IMR-90 (cell line): ENCODE measurements at places on chromosomes 5 and 9. TPM values are rescaled to one million over a fixed set of nuclear protein-coding genes. Genes with fewer than 3 reads are reported as not detected.

SLC34A1 gene
- total RNA-seq: not detected in 2 replicates

TAS2R1 gene
- total RNA-seq: not detected in 2 replicates

GABRA1 gene
- total RNA-seq: not detected in 2 replicates

CFAP157 gene
- not detected in 2 replicates for total RNA-seq

FOXE1 gene
- total RNA-seq: under 0.01 and 0.28 TPM in 2 replicates

GABRA6 gene
- not detected in 2 replicates for total RNA-seq

NIM1K gene
- 0.54 and 0.56 TPM in 2 replicates for total RNA-seq

TTC1 gene
- 23.1 and 46.9 TPM in 2 replicates for total RNA-seq

CLIC3 gene
- total RNA-seq: 0.18 and 0.28 TPM in 2 replicates

LRRC19 gene
- total RNA-seq: not detected in 2 replicates

PCDHAC1 gene
- total RNA-seq: under 0.01 TPM in 1 of 2 replicates, not detected in the other

GRCh38 chr5:149894237-149894636 is 50.4 kb downstream of the PDE6A start:
- peaks cover 25% of the 10 kb centered on the region for H3K27me3 ChIP-seq
- no peak overlapping the region for H3K4me3 ChIP-seq
- no peak overlapping the region for H3K27ac ChIP-seq

GRCh38 chr5:158369241-158369640 is 510.3 kb upstream of the CLINT1 start:
- DNase-seq: no peak
- H3K4me3 ChIP-seq: no peak overlapping the region
- H3K4me1 ChIP-seq: no peaks in the 10 kb centered on the region
- H3K36me3 ChIP-seq: no peaks in the 10 kb centered on the region
- no peak overlapping the region for H3K27ac ChIP-seq

- no peak overlapping the region for H3K4me3 ChIP-seq
- no peak overlapping the region for H3K27ac ChIP-seq
- H3K36me3 ChIP-seq: no peaks in the 10 kb centered on the region
- no peak for DNase-seq
- no peaks in the 10 kb centered on the region for H3K4me1 ChIP-seq
Observed at GRCh38 chr9:118558026-118558425, 811.2 kb downstream of the BRINP1 start.

GRCh38 chr5:177447611-177448243 is 1.1 kb downstream of the PRR7 start:
- H3K36me3 ChIP-seq: no peaks in the 10 kb centered on the region
- H3K27me3 ChIP-seq: no peaks in the 10 kb centered on the region
- DNase-seq: peak; percentile 51
- peak overlapping the region; percentile 1; the same call in 1 of the 2 replicates for H3K4me3 ChIP-seq

DNA sequence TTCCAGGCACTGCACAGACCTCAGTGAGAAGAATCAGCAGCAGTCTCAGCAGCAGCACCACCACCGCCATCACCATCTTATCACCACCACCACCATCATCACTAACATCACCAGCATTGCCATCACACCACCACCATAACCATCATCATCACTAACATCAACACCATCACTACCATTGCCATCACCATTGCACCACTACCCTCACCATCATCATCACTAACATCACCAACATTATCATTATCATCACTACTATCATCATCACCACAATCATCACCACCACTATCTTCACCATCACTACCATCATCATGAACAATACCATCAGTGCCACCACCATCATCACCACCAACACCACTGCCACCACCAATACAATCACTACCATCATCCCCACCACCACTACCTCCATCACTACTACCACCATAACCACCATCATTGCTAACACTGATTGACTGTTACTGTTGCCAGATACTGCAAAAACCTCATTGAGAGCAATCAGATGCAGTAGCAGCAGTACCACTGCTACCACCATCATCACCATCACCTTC is 61.7 kb downstream of the ABLIM3 start:
- DNase-seq: no peak
- H3K27ac ChIP-seq: no peak overlapping the region
- H3K4me3 ChIP-seq: no peak overlapping the region
- H3K36me3 ChIP-seq: peaks cover 44% of the 10 kb centered on the region
- peaks cover 37% of the 10 kb centered on the region for H3K4me1 ChIP-seq
- no peaks in the 10 kb centered on the region for H3K27me3 ChIP-seq

- H3K27me3 ChIP-seq: peaks cover 48% of the 10 kb centered on the region
- no peaks in the 10 kb centered on the region; the same call in 1 of the 2 replicates for H3K4me1 ChIP-seq
- peak; percentile 11 for DNase-seq
- H3K4me3 ChIP-seq: no peak overlapping the region
Observed at GRCh38 chr9:126705767-126706697, 92.3 kb downstream of the LMX1B start.

GRCh38 chr5:132475497-132475882 is 15.1 kb downstream of the IRF1 start:
- DNase-seq: no peak
- no peak overlapping the region for H3K4me3 ChIP-seq
- no peaks in the 10 kb centered on the region for H3K27me3 ChIP-seq
- no peaks in the 10 kb centered on the region for H3K36me3 ChIP-seq
- no peak overlapping the region for H3K27ac ChIP-seq

DNA sequence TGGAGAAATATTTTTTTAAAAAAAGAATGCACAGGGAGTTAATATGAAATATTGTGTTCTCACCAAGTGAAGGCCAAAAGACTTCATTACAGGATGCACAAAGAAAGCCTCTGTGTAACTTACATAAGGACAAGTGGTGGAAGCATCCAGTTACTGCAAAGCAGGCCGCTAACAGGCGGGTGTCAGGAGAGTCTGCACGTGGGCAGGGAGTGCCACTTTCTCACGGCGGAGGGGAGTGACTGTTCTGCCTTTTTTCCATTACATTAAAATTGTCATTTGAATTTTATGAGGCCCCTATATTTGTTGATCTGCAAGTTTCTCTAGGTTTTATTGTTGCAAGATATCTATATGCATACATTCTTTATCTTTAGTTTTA is 28.1 kb upstream of the SPATA31E1 start:
- H3K36me3 ChIP-seq: no peaks in the 10 kb centered on the region
- no peak for DNase-seq
- no peak overlapping the region for H3K27ac ChIP-seq
- H3K4me1 ChIP-seq: no peaks in the 10 kb centered on the region; the same call in 1 of the 2 replicates

DNA sequence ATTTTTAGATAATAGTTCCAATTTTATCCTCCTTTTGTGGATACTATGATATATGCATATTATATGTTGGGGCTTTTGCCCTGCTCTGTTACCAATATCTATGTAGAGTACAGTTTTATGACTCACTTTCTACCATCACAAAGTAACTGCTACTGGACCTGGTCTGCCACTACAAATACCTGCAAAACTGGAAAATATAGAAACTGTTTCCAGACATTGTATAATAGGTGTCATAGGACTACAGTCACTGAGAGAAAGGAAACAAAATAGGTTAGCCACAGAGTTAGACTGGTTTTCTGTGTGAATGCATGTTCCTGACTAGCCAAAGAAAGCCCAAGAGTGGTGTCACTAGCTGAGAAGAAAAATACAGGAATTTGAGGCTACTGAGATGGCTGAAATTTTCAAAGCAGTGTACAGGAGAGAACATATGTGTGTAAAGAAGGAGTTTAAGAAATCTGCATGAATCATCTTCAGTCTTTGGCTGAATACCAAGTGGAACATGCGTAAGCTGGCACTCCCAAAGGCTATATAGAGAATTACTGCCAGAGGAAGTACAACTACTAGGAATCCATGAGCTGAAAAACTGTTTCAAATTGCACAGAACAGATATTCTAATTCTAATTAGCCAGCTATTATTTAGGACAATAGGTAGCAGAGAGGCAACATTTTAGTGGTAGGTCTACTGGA is 29.0 kb upstream of the FAM174A start:
- peak; percentile 82 for DNase-seq
- no peak overlapping the region for H3K4me3 ChIP-seq
- H3K36me3 ChIP-seq: no peaks in the 10 kb centered on the region
- H3K4me1 ChIP-seq: no peaks in the 10 kb centered on the region

- H3K4me1 ChIP-seq: no peaks in the 10 kb centered on the region
- peak; percentile 39 for DNase-seq
- peaks cover 2% of the 10 kb centered on the region for H3K27me3 ChIP-seq
Observed at GRCh38 chr5:61817472-61818326, 485.6 kb downstream of the ZSWIM6 start.

DNA sequence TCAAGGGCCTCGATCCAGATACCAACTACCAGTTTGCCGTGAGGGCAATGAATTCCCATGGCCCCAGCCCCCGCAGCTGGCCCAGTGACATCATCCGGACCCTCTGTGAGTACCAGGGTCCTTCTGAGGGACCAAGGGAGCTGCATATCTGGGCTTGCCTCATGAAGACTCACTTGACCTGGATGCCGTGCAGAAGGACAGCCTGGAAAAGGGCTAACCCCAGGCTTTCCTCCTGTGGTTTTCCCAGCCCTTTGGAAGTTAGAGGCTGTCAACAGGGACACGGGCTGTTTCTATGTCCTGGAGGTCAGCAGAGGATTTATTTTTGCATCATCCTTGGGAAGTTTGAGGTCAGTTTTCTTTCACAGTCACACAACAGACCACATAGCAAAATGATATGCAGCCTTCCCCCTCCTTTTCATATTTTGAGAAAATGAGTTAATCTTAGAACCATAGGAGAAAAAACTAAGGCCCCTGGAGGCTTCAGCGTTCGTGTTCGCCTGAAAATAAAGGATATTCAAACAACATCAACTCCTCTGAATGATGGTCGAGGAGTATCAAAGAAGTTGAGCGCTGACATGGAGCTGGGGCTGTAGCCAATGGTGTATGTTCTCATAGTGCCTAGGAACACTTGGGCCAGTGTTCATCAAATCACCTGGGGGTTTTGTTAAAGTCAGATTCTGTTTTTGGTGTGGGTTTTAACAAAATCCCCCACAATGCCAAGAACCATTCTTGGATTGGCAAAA is 112.2 kb downstream of the EGFLAM start:
- H3K27ac ChIP-seq: no peak overlapping the region
- no peaks in the 10 kb centered on the region for H3K36me3 ChIP-seq
- peaks cover 21% of the 10 kb centered on the region for H3K27me3 ChIP-seq
- H3K4me1 ChIP-seq: no peaks in the 10 kb centered on the region; the same call in 1 of the 2 replicates
- no peak overlapping the region for H3K4me3 ChIP-seq
- DNase-seq: no peak

DNA sequence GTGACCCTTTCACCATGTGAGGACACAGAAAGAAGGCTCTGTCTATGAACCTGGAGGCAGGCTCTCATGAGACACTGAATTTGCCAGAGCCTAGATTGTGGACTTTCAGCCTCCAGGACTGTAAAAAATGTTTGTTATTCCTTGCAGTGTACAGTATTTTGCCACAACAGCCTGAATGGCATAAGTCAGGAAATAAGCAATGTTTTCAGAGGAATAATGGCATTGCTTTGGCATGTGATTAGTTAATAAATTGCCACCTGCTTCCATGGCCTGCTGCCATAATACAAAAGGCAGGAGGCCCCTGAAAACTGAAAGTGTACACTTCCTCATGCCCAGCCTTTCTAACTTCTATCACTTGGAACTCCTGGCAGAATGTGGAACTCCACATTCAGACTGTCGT is 408.1 kb downstream of the GADD45G start:
- no peaks in the 10 kb centered on the region; the same call in 1 of the 2 replicates for H3K27me3 ChIP-seq
- H3K4me3 ChIP-seq: no peak overlapping the region
- H3K4me1 ChIP-seq: peaks cover 3% of the 10 kb centered on the region; the same call in 1 of the 2 replicates

- no peaks in the 10 kb centered on the region for H3K36me3 ChIP-seq
- no peak overlapping the region for H3K4me3 ChIP-seq
- H3K27me3 ChIP-seq: peaks cover 78% of the 10 kb centered on the region
- H3K4me1 ChIP-seq: no peaks in the 10 kb centered on the region
- H3K27ac ChIP-seq: no peak overlapping the region
- DNase-seq: no peak
Observed at GRCh38 chr5:530001-530955, 6.0 kb upstream of the SLC9A3 start.

GRCh38 chr9:69818750-69819345 is 1.8 kb upstream of the CFAP95 start:
- no peaks in the 10 kb centered on the region for H3K36me3 ChIP-seq
- H3K27ac ChIP-seq: no peak overlapping the region
- DNase-seq: peak; percentile 41
- no peak overlapping the region for H3K4me3 ChIP-seq
- peaks cover 3% of the 10 kb centered on the region; the same call in 1 of the 2 replicates for H3K4me1 ChIP-seq
- H3K27me3 ChIP-seq: peaks cover 14% of the 10 kb centered on the region

DNA sequence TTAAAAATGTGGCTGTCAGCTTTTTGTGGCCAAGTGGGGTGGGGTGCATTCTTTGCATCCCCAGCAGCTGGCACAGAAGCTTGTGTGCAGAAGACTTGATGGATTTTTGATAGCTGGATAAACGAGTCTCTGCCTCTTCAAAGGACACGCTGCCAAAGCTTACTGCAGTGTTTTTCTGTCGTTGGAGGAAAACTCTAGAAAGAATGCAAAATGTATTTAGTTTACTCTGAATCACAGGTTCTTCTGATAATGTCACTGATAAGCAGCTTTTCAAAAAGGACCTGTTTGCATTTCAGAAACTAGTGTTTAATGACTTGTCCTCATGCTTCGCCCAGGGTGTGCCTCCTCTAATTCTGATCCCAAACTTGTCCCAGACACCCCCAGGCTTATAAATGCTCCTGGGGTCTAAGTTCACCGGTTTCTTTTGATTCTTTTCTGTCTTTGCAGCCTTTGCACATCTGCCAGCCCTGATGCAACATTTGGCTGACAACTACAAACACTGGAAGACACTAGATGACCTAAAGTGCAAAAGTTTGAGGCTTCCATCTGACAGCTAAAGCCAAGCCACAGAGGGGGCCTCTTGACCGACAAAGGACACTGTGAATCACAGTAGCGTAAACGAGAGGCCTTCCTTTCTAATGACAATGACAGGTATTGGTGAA is 66.0 kb downstream of the WDR41 start:
- H3K36me3 ChIP-seq: no peaks in the 10 kb centered on the region; the same call in 1 of the 2 replicates
- H3K27ac ChIP-seq: no peak overlapping the region; the same call in 1 of the 2 replicates
- H3K4me1 ChIP-seq: peaks cover 19% of the 10 kb centered on the region
- no peak for DNase-seq
- no peak overlapping the region for H3K4me3 ChIP-seq

GRCh38 chr5:505951-506525 is 18.2 kb downstream of the SLC9A3 start:
- no peaks in the 10 kb centered on the region for H3K36me3 ChIP-seq
- H3K4me1 ChIP-seq: no peaks in the 10 kb centered on the region
- no peak for DNase-seq
- no peak overlapping the region for H3K4me3 ChIP-seq
- H3K27ac ChIP-seq: no peak overlapping the region

DNA sequence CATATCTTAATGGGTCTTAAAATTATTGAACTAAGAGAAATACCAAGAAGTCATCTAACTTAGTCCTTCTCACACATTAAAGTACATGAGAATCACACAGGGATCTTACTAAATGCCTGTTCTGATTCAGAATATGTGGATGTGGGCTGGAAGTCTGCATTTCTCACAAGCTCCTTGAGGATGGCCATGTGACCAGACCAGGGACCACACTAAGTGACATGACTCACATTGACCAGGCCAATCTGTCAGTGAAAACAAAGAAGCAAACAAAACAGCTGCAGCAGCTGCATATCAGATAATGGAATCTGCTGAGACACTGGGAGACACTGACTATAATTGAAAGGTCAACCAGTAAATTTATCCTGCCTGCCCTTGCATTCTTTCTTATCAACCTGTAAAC is 110.5 kb downstream of the ADAMTS12 start:
- peak; percentile 89 for DNase-seq
- no peak overlapping the region for H3K4me3 ChIP-seq
- H3K27ac ChIP-seq: no peak overlapping the region
- H3K36me3 ChIP-seq: no peaks in the 10 kb centered on the region

GRCh38 chr9:128250839-128251731 is 24.7 kb downstream of the GOLGA2 start:
- no peak for DNase-seq
- H3K4me1 ChIP-seq: peaks cover 3% of the 10 kb centered on the region
- H3K27ac ChIP-seq: no peak overlapping the region
- H3K36me3 ChIP-seq: peaks cover 9% of the 10 kb centered on the region
- H3K4me3 ChIP-seq: no peak overlapping the region

- no peaks in the 10 kb centered on the region for H3K27me3 ChIP-seq
- DNase-seq: peak; percentile 86
- peak overlapping the region; percentile 81 for H3K27ac ChIP-seq
- H3K36me3 ChIP-seq: peaks cover 2% of the 10 kb centered on the region; the same call in 1 of the 2 replicates
- peaks cover 6% of the 10 kb centered on the region for H3K4me1 ChIP-seq
Observed at GRCh38 chr5:69217548-69218526, 16.8 kb upstream of the CDK7 start.
